AG09309 (cell line): ENCODE measurements at places on chromosomes 2 and 18.

GRCh38 chr2:168075446-168075845 is 171.9 kb downstream of the STK39 start:
- no peak for DNase-seq

DNA sequence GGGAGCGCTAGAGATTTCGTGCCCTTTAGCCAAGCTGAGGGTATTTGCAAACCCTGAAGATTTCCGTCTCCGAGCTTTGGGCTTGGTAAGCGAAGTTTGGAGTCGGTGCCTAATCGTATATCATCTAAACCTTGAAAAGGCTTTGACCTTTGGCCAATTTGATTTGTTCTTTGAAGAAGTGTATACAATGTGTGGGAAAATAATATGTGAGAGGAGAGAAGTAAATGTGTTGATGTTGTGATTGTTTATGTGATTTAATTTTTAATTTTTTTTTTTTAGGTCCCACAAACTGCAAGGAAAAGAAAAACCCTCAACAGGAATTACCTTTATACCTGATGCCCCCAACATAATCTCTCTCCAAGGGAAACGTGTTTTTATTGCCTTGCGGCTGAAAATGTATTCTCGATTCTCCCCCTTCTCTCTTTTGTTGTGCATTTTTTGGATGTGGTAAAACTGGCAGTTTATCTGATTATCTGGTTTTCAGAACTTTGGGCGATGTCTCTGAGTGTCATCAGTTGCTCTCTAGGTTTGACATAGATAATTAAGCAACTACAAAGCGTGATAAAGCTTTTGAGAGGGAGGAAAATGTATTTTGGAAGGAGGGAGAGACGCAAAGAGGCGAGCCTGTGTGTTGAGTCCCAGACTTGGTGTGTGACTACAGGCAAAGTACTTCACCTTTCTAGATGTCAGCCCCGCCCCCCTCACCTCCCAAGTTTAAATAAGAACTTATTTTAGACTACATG is 912 bp upstream of the FBXO11 start:
- no peak for DNase-seq

DNA sequence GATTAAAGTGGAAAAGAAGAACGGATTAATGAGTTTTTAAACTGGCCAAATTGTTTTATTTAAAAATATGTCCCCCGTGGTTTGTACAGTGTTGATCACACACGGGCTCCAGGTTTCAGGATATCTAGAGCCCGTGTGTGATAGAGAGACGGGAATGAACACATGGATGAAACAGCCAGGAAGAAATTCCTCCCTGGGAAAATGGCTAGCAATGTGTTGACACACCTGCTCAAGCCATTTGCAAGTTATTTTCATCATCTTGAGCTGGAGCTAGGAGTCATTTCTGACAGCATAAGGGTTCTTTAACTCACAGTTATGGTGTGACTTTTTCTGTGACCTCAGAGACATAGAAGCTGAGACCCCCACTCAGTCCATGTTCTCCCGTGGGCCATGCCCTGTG is 81.6 kb downstream of the LRRFIP1 start:
- DNase-seq = no peak

DNA sequence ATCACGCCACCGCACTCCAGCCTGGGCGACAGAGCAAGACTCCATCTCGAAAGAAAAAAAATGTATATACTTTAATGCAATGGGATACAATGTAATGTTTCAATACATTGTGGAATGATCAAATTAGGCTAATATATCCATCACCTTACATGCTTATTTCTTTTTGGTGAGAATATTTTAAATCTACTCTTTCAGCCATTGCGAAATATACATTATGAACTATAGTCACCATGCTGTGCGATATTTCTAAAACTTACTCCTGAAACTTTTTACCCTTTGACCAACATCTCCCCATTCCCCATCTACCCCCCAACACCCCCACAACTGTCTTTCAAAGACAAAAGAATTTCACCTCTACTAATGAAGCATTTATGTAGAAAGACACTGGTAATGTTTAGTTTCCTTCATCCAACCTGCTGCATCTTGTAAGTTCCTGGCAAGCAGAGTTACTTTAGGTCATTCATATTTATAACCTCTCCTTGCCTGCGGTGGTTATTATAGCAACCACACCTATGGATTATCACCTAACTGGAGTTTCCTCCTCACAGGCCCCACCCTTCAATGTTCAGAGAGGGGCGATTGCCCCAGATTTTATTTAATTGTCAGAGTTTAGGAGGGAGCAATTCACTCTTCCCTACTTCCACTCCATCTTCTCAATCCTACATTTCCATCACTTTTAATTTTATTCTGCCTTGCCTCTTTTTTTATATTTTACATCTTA is 1.2 kb upstream of the ME2 start:
- DNase-seq = no peak

DNA sequence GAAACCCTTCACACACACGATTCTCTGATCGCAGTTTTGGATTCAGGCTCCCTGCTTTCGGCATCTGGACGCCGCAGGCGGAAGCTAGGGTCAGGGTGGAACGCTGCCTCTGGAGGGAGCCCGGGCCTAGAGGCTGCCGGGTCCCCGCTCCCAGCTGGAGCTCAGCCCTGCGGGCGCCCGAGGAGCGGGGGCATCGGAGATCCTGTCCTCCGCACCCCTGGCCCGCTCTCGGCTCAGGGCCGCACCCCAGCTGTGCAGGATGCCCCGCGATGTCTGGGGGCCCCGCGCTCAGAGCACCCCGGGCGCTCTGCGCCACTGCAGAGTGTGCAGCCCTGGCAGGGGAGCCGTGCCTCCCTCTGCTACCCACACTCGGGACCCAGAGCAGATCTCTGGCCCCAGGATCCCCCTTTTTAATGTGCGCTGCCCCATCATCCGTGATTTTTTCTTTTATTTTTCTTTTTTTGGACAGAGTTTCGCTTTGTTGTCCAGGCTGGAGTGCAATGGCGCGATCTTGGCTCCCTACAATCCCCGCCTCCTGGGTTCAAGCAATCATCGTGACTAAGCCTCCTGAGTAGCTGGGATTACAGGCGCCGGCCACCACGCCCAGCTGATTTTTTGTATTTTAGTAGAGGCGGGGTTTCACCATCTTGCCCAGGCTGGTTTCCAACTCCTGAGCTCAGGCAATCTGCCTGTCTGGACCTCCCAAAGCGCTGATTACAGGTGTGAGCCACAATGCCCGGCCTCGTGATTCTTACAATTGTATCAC is 54.8 kb upstream of the TUBA3E start:
- no peak for DNase-seq

- peak; percentile 97 for DNase-seq
Measured at GRCh38 chr18:57737400-57738060, 65.6 kb downstream of the ATP8B1 start.

DNA sequence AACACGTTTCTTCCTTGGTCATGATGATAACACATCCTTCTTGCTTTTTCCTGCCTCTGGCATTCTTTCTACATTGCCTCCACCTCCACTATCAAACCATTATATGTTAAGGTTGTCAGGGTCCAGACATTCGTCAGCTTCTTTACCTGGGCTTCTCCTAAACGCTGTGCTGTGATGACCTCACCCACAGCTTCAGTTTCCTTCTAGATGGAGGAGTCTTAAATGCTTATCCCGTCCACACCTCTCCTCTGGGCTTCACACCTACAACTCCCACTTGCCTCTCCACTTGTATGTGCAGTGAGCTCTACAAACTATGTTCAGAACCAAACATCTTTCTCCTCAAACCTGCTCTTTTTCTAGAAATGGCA is 666 bp upstream of the STAT1 start:
- DNase-seq = no peak

DNA sequence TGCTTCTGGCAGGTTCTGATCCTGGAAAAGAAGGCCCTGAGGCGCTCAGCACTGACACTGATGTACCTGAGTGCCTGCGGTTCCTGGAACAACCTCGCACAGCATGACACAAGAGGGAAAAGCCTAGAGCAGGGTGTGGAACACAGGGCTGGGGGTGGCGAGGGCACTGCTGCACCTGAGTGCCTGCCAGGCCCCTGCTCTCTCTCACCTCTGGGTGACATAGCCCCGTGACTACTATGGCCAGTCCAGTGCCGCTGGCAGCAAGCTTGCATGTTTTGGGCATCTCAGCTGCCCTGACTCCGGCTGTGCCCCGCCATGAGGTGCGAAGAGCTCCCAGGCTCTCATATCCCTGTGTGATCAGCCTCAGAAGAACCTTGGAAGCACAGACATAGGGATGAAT is 825.2 kb upstream of the SALL3 start:
- DNase-seq = no peak

DNA sequence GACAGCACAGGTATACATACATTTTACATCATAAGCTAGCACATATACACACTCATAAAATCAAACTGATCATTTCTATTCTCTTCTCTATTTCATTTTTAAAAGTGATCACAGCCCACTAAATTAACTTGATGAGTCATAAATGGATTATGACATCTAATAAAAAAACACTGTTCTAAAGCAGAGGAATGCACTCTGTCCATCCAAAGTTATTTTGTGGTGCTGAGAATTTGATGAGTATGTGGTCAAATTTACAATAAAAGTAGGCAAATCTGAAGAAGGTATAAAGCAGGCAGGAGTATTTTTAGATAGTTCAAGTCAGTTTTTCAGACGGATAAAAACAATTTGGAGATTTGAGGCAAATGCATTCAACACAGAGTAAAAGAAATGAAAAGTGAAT is 104.4 kb downstream of the NOL4 start:
- DNase-seq = no peak

GRCh38 chr2:142880279-142880678 is 2.8 kb downstream of the KYNU start:
- peak; percentile 20 for DNase-seq

GRCh38 chr2:195575879-195576401 is 81.1 kb upstream of the SLC39A10 start:
- DNase-seq = peak; percentile 88

DNA sequence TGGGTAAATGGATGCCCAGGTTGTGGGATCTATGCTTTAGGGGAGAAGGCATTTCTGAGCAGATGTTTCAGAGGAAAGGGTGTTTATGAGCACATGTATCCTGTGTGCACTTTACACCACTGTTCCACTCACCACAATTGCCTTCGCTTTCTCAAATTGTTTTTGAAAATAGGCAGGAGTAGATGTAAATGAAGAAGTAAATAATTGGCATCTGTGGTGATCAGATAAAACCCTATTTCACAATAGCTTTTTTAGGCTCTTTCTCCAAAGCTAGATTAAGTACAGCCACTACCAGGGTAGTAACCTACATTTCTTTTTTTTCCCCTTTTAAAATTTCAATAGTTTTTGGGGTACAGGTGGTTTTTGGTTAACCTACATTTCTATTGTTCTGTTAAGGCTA is 40.6 kb downstream of the TMEM178A start:
- DNase-seq = no peak

GRCh38 chr2:209458008-209458979 is 34.4 kb downstream of the MAP2 start:
- DNase-seq = no peak

DNA sequence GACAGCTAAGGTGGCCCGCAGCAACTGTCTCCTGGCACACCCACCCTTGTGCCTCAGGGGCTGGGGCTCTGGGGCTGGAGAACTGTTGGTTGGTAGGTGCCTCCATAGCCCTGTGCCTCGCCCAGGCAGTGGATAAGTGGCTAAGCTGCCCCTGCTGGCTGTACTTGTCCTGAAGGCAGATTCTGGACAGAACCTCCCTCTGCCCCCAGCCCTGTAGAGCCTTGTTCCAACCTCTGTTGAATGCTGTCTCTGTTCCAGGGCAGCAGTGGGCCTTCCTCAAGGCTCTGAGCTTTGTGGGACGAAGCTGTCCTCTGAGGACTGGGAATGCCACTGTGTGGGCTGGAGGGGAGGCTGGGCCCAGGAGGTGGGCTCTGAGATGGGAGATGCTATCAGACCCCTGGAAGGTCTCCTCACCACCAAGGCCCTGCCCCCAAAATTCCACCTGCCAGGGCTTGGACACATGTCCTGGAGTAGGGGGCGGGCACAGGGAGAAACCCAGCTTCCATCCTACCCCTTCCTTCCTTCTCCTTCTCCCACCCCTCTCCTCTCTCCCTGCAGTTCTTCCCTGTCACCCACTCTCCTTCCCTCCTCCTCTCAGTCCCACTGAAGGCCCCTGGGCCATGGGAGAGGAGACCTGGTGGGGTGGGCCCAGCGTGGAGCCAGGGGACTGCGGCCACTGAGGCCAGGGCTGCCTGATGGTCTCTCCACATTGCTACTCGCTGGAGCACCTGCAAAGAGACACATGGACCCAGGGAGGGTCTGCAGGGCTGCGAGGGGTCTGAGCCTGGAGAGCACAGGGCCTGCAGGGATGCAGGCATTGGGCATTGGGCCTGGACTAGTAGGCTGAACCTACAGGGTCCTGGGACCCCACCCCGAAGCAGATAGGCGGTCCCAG is 1.7 kb upstream of the PDCD1 start:
- no peak for DNase-seq

GRCh38 chr2:82652117-82652516 is 1807.0 kb downstream of the SUCLG1 start:
- no peak for DNase-seq

GRCh38 chr2:219252084-219252483 is 959 bp upstream of the TUBA4B start:
- no peak for DNase-seq

- DNase-seq = no peak
Measured at GRCh38 chr2:127877626-127878025, 8.1 kb downstream of the AMMECR1L start.

- DNase-seq = no peak
Measured at GRCh38 chr2:3287896-3288295, 89.7 kb downstream of the EIPR1 start.

DNA sequence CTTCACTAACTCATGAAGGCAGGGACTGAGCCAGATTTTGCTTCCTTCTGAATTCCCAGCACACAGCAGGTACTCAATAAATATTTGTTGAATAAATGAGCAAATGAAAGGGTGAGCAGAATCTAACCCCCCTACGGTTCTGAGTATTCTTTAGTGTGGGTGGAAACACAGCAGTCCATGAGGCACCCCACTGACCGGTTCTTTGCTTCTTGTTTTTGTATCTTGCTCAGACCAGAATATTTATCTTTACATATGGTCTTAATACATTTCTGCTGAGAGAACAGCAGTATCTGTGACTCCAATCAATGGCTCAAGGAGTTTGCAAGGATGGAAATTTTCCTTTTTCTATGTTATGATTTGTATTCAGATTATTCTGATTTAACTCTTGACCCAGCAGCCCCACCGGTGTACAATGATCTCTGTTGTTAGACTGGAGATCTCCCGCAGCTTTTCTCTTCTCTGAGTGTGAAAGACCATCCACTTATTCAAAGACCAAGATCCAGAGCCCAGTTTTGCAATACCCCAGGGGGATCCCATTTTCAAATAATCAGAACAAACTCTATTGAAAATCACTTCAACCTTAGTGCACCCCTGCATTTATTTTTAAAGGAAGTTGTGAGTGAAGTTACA is 506.5 kb upstream of the TNP1 start:
- no peak for DNase-seq

- no peak for DNase-seq
Measured at GRCh38 chr2:180705122-180705521, 275.3 kb upstream of the UBE2E3 start.

DNA sequence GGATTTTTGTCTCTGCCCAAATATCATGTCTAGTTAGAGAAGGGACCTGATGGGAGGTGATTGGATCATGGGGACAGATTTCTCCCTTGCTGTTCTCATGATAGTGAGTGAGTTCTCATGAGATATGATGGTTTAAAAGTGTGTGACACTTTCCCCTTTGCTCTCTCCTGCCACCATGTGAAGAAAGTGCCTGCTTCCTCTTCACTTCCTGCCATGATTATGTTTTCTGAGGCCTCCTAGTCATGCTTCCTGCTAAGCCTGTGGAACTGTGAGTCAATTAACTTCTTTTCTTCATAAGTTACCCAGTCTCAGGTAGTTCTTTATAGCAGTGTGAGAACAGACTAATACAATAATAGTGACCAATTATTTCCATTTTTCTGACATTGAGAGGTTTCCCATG is 167.3 kb upstream of the CYRIA start:
- no peak for DNase-seq

GRCh38 chr2:124339709-124340108 is 314.6 kb downstream of the CNTNAP5 start:
- no peak for DNase-seq
